ENCODE measurements at places on chromosomes 3 and 15. TPM values are rescaled to one million over a fixed set of nuclear protein-coding genes. Genes with fewer than 3 reads are reported as not detected.

GRCh38 chr3:85605066-85605465, 646.3 kb downstream of the CADM2 start:
- no peaks in the 10 kb centered on the region for H3K27me3 ChIP-seq
- H3K4me1 ChIP-seq, result no peaks in the 10 kb centered on the region
- no peak for DNase-seq
- H3K36me3 ChIP-seq, result no peaks in the 10 kb centered on the region
- H3K27ac ChIP-seq, result no peak overlapping the region

DNA sequence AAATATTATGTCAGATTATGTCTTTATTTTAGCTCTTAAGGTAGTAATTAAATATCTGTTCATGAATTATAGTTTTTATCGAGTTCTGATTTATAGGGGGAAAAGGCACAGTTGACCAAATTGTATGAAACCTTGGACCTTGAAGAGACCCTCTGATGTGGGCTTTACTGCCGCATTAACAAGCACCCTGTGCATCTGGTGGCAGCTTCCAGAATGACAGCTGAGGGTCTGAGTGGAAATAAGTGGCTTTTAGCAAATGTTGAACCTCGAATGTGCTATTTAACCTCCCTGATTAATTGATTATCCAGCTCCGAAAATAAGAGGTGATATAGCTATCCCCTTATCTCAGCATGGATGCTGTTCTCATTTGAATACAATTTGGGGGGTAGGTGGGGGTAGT, 87.0 kb downstream of the TMEM108 start:
- no peaks in the 10 kb centered on the region for H3K4me1 ChIP-seq
- H3K27ac ChIP-seq, result no peak overlapping the region
- no peaks in the 10 kb centered on the region for H3K36me3 ChIP-seq
- DNase-seq, result no peak

DNA sequence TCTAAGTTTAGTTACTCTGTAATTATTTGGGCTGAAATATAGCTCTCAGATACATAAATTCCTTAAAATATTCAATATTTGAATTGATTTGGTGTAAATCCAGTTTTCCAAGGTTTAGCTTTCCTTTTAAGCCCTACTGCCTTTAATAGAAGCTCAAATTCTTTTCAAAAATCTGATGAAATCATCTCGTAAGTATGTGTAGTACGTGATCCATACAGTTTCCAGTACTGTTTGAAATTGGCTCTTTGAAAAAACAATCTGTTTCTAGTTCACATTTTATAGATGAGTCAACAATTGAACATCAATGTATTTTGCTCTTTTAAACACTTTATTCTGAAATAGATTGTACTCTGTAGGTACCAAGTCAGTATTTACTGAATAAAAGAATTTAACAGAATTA, 84.2 kb downstream of the LRRC49 start:
- H3K4me3 ChIP-seq, result no peak overlapping the region
- H3K36me3 ChIP-seq, result no peaks in the 10 kb centered on the region
- no peak for DNase-seq
- H3K27me3 ChIP-seq, result peaks cover 10% of the 10 kb centered on the region
- no peaks in the 10 kb centered on the region for H3K4me1 ChIP-seq
- no peak overlapping the region for H3K27ac ChIP-seq

DNA sequence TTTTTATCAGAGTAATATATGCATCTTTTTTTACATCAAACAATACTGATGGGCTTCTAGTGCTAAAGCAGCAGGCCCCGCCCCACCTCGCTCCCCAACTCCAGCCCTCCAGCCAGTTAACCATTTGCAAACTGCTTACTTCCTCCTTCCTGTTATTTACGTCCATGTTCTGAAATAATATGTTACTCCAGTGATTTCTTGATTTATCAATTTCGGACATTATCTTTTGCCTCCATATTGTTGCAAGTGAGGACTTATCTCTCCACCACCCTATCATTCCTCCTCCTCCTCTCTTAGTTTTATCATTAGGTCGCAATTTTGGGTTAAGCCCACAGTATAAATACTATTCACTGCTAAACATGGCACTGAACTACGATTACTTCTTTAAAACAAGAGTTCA, 39.5 kb downstream of the ZNF710 start:
- DNase-seq, result no peak
- H3K4me1 ChIP-seq, result peaks cover 49% of the 10 kb centered on the region
- H3K36me3 ChIP-seq, result no peaks in the 10 kb centered on the region
- H3K4me3 ChIP-seq, result no peak overlapping the region
- no peaks in the 10 kb centered on the region for H3K27me3 ChIP-seq

- H3K4me1 ChIP-seq, result peaks cover 7% of the 10 kb centered on the region
- H3K4me3 ChIP-seq, result no peak overlapping the region
- no peak overlapping the region for H3K27ac ChIP-seq
- H3K27me3 ChIP-seq, result peaks cover 2% of the 10 kb centered on the region
Measured at GRCh38 chr3:33722626-33723370, 4.7 kb upstream of the CLASP2 start.

DNA sequence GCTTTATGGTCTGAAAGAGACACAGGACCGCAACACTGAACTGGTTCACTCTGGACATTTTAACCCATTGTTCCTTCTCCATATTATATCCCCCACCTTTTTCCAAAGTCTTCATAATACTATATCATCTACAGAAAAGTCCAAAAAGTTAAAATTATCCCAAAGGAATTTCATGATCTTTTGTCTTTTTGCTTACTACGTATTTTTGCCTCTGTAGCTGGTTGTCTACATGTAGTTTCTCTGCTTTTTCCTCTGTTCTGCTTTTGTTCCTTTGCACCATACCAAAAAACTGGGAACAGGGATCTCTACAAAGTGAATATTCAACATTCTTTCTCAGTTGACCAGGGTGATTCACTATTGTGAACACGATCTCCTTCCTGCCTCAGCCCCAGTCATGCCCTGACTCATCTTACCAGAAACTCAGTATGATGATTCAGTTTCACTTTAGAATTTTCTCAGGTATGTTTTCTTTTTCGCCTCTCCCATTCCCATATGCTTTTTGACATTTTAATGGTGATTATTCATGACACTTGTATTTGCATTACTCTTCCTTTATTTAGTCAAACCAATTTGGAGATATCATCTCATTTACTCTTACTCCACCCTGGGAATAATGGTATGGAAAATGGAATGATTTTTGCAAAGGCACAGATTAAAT, 14.5 kb downstream of the EMC4 start:
- H3K4me1 ChIP-seq, result peaks cover 32% of the 10 kb centered on the region
- peak overlapping the region; percentile 95 for H3K27ac ChIP-seq

DNA sequence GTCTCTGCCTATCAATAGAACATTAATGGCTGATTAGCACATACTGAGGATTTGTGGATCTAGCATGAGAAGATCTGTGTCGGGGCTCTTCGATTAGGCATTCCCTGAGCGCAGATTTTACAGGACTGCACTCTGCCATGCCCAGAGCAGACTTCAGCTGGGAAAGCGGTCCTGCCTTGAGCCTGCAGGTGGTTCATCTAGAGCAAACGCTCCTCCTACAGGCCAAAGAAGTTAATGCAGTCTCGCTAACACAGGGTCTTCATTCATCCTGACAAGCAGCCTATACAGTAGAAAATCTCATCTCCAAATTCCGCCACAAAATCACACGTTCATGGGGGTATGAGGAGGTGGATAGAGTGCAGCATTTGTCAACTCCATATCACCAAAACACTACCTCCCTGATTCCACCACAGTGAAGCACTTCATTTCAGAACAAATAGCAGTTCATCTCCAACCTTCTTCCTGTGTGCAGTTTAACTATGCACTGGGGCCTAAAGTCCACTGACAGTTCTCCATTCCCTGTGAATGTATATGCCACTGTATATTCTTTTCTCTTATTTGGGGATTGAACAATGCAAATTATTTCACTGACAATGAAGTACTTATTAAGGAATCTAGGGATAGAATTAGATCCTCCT, 405.8 kb downstream of the IGSF11 start:
- peaks cover 2% of the 10 kb centered on the region for H3K27me3 ChIP-seq
- no peak overlapping the region for H3K4me3 ChIP-seq
- no peak overlapping the region for H3K27ac ChIP-seq
- peak; percentile 49 for DNase-seq
- no peaks in the 10 kb centered on the region for H3K36me3 ChIP-seq
- H3K4me1 ChIP-seq, result no peaks in the 10 kb centered on the region

GRCh38 chr3:139574026-139574947, 34.7 kb upstream of the RBP1 start:
- no peaks in the 10 kb centered on the region for H3K36me3 ChIP-seq
- no peaks in the 10 kb centered on the region for H3K4me1 ChIP-seq
- no peak for DNase-seq
- no peak overlapping the region for H3K4me3 ChIP-seq
- no peaks in the 10 kb centered on the region for H3K27me3 ChIP-seq
- no peak overlapping the region for H3K27ac ChIP-seq

GRCh38 chr15:93201940-93202339, 112.9 kb upstream of the RGMA start:
- no peaks in the 10 kb centered on the region for H3K36me3 ChIP-seq
- no peak overlapping the region for H3K4me3 ChIP-seq
- peaks cover 10% of the 10 kb centered on the region for H3K27me3 ChIP-seq

- H3K27me3 ChIP-seq, result no peaks in the 10 kb centered on the region
- H3K36me3 ChIP-seq, result no peaks in the 10 kb centered on the region
- no peak overlapping the region for H3K27ac ChIP-seq
Measured at GRCh38 chr15:27928386-27928785, 170.7 kb downstream of the OCA2 start.

- no peaks in the 10 kb centered on the region for H3K36me3 ChIP-seq
- H3K27me3 ChIP-seq, result no peaks in the 10 kb centered on the region
- DNase-seq, result peak; percentile 75
- H3K4me3 ChIP-seq, result peak overlapping the region; percentile 89
Measured at GRCh38 chr15:72117486-72118016, 399 bp downstream of the MYO9A start.

GRCh38 chr15:46280762-46281542, 646.1 kb downstream of the SQOR start:
- DNase-seq, result no peak
- no peak overlapping the region for H3K27ac ChIP-seq
- H3K27me3 ChIP-seq, result no peaks in the 10 kb centered on the region
- H3K4me1 ChIP-seq, result no peaks in the 10 kb centered on the region

GRCh38 chr15:63046917-63047760, 4.6 kb downstream of the TPM1 start:
- no peaks in the 10 kb centered on the region for H3K36me3 ChIP-seq
- no peak overlapping the region for H3K27ac ChIP-seq
- H3K4me1 ChIP-seq, result peaks cover 10% of the 10 kb centered on the region

DNA sequence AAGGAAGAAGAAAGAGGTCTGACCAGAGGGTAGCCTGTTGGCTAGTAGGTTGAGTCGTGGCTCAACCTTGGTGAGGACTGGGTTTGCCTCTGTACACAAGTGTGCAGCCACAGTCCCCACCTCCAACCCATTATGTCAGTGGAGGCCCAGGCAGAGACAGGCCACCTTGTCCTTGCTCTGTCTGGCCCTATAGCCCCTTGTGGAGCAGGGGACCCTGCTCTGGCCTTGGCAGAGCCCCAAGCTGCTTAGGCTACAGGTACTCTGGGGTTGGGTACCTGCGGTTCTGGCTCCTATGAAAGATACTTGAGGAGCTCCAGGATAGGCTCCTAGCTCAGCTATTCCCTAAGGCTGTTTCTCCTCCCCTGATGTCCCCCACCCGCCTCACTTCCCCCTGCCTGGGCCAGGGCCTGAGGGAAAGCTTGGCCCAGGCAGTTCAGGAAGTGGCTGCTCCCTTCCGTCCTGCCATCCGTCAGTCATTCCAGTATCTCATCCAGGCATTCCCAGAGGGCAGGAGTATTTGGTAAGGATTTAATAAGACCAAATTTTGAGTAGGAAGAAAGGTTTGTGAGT, 44.0 kb downstream of the FGD5 start:
- no peaks in the 10 kb centered on the region for H3K4me1 ChIP-seq
- H3K36me3 ChIP-seq, result no peaks in the 10 kb centered on the region
- DNase-seq, result no peak
- peaks cover 4% of the 10 kb centered on the region for H3K27me3 ChIP-seq

DNA sequence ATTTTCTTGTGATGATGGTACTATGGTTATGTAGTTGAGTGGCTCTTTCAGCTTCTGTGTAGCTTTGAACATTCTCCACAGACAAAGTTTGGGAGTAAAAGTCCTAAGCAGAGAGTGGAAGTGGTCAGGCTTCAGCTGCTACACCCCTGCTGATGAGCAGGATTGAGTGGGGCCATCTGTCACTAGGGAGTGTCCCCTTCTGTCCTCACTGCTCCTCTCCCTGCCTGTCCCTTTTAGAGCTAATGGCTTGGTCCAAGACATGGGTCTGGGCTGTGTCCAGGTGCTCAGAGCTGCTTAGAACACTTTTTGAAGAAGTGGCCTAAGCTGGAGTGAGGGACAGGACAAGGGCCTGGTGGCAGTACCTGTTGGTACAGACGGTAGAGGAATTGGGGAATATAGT, 15.1 kb downstream of the MYZAP start:
- H3K4me3 ChIP-seq, result no peak overlapping the region
- no peaks in the 10 kb centered on the region for H3K4me1 ChIP-seq
- no peak for DNase-seq

DNA sequence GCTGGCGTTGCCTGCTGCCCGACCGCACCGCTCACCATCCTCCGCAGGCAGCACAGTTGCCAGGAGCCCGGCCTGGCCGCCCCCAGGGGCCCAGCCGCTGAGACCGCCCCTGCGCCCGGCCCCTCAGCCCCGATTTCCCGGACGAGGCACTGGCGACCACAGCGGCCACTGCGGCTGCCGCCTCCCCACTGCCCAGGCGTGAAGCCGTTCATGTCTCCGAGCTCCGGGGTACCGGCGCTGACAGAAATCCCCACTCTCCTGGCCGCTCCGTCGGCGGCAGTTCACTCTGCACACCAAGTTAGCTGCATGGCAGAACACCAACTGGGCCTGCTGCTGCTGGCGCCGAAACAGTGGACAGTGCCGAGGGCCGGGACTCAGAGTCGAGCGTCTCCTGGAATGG, 8.5 kb downstream of the SELENOT start:
- H3K4me3 ChIP-seq, result no peak overlapping the region
- DNase-seq, result no peak
- H3K4me1 ChIP-seq, result peaks cover 70% of the 10 kb centered on the region
- no peak overlapping the region for H3K27ac ChIP-seq

GRCh38 chr15:70442616-70443321, 320.6 kb downstream of the UACA start:
- H3K36me3 ChIP-seq, result no peaks in the 10 kb centered on the region
- H3K27ac ChIP-seq, result no peak overlapping the region
- H3K27me3 ChIP-seq, result peaks cover 21% of the 10 kb centered on the region
- peaks cover 4% of the 10 kb centered on the region for H3K4me1 ChIP-seq
- H3K4me3 ChIP-seq, result no peak overlapping the region

GRCh38 chr15:75164625-75165350, 36.9 kb upstream of the C15orf39 start:
- no peak for DNase-seq
- no peak overlapping the region for H3K4me3 ChIP-seq
- H3K27me3 ChIP-seq, result peaks cover 2% of the 10 kb centered on the region
- H3K27ac ChIP-seq, result no peak overlapping the region

VPS39 gene
- 49.8 TPM for total RNA-seq

LRRC49 gene
- not detected for total RNA-seq

ERICH6 gene
- not detected for total RNA-seq

GHSR gene
- total RNA-seq, result not detected

BHLHE40 gene
- total RNA-seq, result 456 TPM

SCN5A gene
- total RNA-seq, result 0.20 TPM

SELENOT gene
- 77.6 TPM for total RNA-seq
